ENCODE measurements at places on chromosomes 5 and 9.
A peak's percentile ranks its signal among the peaks of the same experiment; 100 is the strongest.

GRCh38 chr5:33324667-33325307 is 116.0 kb upstream of the TARS1 start:
- no peak for DNase-seq

DNA sequence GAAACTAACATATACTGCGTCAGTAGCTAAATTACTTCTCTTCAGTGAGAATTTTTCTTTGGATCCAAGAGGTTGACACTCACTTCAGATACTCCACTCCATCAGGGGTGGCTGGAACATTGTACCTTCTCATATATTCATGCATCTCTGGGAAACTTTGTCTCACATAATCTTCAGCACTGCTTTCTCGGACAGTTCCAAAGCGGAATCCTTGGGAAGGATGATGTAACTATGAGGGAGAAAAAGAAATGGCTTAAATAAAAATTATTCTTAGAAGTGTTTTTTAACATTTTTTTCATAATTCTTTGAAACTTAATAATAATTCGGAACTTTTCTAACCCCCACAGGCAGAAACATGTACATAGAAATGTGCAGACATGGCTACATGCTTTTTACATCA is 33.4 kb upstream of the PPP3R2 start:
- no peak for DNase-seq

- peak; percentile 21 for DNase-seq
Observed at GRCh38 chr5:159184858-159185381, 24.4 kb downstream of the RNF145 start.

DNA sequence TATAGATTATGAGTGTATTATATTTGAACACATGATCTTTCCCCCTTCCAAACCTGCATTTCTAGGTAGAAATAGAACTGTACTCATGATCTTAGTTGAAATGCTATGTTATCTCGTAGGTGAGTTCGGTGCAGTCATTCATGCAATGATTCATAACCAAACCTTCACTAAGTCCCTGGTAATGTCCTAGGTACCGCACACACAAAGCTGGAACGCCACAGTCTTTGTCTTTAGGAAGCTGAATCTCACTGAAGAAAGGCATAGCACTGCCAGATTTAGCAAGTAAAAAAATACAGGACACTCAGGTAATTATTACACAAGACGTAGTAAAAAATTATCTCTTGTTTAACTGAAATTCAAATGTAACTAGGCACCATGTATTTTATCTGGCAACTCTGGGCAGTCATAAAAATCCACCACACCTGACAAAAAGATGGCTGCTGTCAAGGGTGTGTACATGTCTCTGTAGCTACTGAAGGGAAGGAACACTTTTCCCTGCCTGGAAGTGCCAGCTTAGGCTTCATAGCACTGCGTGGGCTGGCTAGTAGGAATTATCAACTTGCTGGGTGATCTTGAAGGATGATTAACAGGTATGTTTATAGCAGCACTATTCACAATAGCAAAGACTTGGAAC is 28.0 kb upstream of the TXN start:
- DNase-seq = no peak

DNA sequence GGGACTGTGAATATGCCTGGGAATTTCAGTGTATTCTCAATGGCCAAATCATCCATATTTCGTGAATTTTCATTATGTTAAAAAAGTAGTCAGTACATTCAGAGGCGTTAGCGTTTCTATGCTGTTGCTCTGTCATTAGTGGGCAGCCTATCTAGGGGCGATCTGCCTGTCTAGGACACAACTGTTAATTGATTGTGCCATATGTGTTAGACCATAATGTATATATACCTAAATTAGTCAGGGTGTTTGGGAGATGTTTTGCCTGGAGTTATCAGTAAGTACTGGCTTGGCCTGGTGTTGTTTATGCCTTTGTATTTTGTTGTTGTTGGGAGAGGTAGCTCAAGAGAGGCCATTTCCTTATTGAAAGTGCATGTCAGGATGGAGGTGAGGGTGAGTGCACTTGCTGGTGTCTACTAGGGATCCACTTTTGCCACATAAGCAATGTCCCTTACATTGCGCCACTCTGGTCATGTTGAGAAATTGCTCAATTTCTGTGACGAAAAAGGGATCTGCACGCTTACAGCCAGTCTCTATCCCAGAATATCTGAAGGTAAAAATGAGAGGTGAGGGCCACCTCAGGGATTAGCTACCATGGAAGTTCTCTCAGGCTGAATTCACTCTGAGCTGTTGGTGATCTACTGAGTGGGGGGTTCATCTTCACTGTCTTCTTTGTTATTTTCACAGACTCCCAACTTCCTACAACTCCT is 123.3 kb downstream of the ST8SIA4 start:
- DNase-seq = no peak

DNA sequence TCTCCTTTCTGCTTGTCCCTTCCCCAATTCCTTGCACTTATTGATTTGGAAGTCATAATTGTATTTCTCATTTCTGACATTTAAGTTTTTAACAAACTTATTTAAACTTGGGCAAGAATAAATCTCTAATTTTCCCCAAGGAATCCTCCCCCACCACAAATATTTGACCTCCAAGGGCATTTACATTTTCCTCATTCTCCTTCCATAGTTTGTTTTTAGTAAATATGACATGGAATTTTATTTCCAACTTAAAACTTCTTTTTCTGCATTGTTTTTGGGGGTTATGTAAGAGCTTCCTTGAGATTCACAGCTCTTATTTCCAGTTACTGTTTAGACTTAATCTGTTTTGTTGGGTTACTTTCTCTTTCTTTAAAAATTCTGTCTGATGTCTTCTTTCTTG is 64.9 kb downstream of the ZNF618 start:
- no peak for DNase-seq

DNA sequence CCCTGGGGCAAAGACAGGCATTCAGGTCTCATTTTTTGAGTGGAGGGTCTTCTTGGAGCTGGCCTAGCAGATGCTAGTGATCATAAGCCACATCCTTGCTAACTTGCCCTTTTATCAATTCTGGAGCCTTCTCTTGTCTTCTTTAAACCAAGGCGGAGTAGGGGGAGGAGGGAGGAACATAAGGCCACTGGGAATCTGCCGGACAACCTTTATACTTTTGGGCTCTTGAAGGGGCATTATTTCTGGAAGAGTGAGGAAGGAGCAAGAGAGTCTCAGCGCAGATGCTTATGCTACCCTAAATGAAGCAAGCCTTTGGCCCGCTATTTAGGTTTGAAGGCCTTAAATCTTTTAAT is 2.0 kb downstream of the TMEFF1 start:
- no peak for DNase-seq

DNA sequence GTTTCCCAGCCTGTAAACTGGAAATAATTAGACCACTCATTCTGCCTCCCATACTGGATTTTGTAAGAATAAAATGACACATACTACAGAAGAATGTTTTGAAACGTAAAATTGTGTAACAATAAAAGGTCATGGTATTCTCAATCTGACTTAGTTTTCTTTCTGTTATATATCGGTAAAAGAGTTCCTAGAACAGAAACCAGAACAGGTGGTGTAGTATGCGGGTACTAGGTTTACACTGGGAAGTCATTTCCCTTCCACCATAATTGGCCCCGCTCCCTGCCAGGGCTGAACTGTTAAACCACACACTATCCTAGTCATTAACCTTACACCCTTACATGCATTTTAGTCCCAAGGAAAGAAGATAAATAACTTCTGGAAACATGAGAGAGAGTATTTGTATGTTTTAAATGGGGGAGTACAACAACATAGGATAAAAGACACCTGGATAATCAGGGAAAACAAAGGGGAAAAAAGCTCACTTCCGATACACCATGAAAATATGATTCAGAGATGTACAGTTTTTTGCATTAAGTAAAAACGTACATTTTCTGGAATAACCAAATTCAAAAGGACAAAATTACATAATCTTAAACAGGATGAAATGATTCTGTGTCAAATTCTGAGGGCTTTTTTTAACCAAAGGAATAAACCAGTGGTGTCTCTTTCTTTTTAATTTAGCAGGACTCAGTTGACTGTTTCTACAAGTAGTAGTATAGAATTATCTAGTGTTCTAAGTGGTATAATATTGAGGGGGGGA is 199.7 kb downstream of the GLIS3 start:
- DNase-seq = no peak

DNA sequence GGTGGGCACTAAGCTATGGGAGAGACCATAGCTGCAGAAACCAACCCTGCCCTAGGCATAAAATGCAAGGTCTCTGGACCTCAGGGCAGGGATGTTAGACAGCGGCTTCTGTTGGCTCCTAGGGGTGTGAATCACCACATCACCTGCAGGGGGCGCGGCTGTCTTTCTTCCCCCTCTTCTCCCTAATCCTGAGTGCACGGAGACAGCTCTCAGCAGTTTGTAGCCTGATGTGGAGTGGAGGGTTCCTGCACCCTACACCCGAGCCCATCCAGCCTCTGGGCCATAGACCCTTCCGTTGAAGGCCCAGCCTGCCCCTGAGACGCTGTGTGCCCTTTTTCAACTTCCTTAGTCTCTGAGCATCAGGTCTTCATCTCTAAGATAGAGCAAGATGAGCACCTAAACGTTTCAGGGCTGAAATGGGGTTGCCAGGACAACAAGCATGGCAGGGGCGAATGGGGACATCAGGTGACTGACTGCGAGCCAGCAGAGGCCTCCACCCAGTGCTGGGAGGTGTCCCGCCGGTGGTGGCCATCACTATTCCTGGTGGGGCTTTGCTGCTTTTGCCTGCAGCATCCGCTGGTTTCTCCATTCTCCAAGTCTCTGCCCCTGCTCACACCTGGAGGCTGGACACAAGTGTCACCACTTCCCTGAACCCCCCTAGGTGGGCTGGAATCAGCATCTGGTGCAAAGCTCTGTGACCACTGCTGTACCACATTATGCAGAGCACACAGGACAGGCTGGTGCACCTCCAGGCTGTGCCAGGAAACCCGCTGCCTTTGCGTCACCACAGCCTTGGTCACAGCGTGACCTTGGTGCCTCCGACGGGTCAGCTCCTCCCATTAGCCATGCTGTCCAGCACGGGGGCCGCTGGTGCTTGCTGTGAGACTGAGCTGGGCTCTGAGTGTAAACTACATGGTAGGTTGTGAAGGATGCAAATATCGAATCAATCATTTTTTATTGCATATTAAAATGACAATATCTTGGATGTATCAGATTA is 2.5 kb upstream of the SEC16A start:
- peak; percentile 69 for DNase-seq

- no peak for DNase-seq
Observed at GRCh38 chr5:119071561-119071995, 691 bp downstream of the DMXL1 start.

- no peak for DNase-seq
Observed at GRCh38 chr9:26579056-26579455, 313.5 kb downstream of the CAAP1 start.

- DNase-seq = no peak
Observed at GRCh38 chr9:88579050-88579715, 44.2 kb downstream of the NXNL2 start.

DNA sequence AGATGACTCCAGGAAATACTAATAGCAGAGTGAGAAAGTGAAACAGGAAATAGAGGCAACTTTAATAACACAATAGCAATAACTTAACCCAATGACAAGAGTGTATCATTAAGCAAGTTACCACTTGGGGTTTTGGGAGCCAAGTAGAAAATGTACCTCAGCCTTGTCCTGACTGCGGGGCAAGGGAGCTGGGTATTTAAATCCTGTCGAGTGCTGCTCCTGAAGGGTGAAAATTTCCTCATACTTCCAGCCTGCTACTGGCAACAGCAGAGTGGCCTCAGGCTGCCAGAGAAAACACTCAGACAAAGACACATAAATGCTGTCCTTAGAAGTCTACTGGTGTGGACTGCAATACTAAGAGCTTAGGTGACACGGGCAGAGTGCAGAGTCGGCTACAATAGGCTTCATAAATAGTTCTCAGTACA is 112.5 kb upstream of the EMB start:
- DNase-seq = no peak

- no peak for DNase-seq
Observed at GRCh38 chr5:169301986-169302385, 1.0 kb upstream of the SLIT3 start.

- DNase-seq = no peak
Observed at GRCh38 chr9:130988400-130988747, 20.6 kb upstream of the LAMC3 start.

GRCh38 chr9:22009506-22009867 is 382 bp upstream of the CDKN2B start:
- no peak for DNase-seq

DNA sequence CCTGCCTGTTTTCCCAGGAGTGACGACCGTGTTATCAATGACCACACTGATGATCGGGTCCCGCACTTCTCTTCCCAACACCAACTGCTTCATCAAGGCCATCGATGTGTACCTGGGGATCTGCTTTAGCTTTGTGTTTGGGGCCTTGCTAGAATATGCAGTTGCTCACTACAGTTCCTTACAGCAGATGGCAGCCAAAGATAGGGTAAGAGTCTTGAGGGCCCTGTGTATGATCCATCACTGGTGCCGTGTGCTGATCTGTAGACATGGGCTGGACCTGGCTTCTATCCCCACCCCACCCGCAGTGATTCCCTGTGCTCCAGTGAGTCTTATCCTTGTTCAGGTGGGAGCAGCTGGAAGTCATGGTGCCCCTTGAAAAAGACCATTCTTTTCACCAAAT is 26.0 kb downstream of the GABRP start:
- no peak for DNase-seq

DNA sequence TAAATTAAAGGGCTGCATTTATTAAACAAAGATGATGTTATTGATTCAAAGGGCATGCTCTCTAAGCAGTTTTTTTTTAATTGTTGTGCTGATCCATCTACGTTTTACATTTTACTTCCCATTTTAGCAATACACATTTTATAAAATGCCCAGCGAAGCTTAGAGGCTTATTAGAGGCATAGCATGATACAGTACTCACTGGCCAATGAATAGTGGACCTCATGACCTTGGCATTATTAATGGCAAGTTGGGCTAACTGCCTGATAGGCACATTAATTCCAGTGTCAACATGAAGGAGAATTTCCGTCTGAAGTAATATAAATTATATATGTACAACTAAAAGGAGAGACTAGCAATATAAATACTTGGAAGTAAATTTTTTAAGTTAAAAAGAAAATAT is 837.2 kb downstream of the EFNA5 start:
- no peak for DNase-seq

- DNase-seq = no peak
Observed at GRCh38 chr9:113388833-113389232, 12.0 kb upstream of the HDHD3 start.

GRCh38 chr5:122093415-122094180 is 15.5 kb upstream of the LOX start:
- DNase-seq = no peak

- no peak for DNase-seq
Observed at GRCh38 chr9:38031594-38031993, 37.4 kb downstream of the SHB start.

- DNase-seq = no peak
Observed at GRCh38 chr5:99866740-99867139, 668.4 kb upstream of the FAM174A start.
